Tibial nerve (tissue), 4 donors: ENCODE measurements at places on chromosomes 5 and 9. TPM values are rescaled to one million over a fixed set of nuclear protein-coding genes. Genes with fewer than 3 reads are reported as not detected.

DNA sequence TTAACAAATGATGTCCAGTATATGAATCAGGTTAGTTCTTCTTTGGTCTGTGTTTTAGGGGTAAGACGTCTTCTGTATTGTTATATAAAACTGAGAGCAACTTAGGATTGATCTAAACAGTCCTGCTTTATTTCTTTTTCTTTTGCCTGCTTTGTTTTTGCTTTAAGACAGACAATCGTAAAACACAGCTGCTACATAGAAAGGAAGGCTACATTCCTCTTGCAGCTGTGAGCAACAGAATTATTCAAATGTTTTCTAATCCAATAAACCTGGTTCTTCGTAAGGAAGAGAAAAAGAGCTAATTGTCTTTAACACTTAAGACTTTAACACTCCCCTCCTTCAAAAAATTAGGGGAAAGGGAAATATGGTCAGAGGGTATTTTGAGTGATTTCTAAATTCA lies 14.6 kb downstream of the FGF1 start:
- no peak for DNase-seq

DNA sequence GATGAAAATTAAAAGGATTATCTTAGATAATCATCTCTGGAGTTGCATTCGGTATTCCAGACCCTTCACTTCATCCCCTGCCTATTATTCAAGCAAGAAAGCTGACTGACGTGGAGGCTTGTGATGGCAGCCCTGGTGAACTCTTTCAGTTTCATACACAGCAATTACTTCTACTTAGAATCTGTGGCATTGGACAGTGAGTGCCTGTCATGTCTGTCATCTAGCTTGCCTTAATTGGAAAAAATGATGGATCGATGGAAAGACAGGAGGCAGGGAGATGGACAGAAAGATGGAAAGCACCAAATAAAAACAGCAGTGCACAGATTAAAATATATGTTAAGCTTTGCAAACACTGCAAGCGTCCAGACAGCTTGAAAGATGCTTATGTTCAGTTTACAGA lies 1371.0 kb upstream of the CDH6 start:
- no peak for DNase-seq

- no peak for DNase-seq
These were observed 1.1 kb upstream of the SV2C start for GRCh38 chr5:76081811-76082771.

GRCh38 chr5:163385271-163385670 lies 52.1 kb upstream of the CCNG1 start:
- DNase-seq, result no peak

GRCh38 chr9:12604164-12604821 lies 88.9 kb upstream of the TYRP1 start:
- no peak for DNase-seq

GRCh38 chr5:158769696-158770095 lies 330.0 kb downstream of the EBF1 start:
- no peak for DNase-seq

DNA sequence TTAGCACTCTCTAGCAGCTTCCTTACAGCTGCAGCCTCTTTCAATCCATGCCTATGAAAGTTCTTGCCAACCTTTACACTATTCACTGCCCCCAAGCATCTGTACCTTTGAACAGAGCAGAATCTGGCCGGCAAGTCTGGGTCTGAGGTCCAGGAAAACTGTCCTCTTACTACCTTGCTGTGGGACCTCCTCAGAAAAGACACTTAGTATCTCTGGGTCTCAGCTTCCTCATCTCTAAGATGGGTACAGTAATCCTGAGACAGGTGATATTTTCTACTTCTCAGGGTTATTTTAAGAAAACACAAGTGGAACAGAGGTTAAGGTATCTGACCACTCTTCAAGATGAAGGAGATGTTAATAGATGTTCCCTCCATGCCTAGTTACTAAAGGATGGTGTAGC lies 120.2 kb downstream of the EGFLAM start:
- no peak for DNase-seq

DNA sequence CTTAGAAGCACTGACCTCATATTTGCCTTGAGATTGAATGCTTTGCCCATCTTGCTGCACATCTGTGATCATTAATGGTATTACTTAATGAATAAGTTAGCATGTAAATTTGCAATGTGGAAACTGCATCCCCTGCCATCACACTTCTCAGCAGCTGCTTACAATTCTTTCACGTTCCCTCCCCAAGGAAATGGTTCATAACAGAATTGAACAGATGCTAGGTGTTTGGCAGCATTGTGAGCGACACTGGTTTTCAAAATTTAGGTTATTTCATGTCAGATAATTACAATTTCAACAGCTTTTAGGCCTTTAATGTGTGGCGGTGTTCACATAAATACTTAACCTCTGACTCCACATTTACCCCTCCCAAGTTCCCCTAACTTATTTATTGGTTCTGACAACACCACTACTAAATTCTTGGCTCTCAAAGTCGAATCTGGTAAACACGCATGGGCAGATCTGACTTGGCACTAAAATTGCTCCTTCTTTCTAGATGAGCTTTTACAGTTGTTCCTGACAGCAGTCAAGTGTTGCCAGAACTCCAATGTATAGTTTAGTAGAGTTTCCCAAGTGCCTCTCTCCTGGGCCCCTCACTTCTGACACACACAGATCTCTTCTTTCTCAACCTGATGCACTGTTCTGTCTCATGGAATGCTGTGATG lies 46.8 kb downstream of the SLC1A3 start:
- no peak for DNase-seq

DNA sequence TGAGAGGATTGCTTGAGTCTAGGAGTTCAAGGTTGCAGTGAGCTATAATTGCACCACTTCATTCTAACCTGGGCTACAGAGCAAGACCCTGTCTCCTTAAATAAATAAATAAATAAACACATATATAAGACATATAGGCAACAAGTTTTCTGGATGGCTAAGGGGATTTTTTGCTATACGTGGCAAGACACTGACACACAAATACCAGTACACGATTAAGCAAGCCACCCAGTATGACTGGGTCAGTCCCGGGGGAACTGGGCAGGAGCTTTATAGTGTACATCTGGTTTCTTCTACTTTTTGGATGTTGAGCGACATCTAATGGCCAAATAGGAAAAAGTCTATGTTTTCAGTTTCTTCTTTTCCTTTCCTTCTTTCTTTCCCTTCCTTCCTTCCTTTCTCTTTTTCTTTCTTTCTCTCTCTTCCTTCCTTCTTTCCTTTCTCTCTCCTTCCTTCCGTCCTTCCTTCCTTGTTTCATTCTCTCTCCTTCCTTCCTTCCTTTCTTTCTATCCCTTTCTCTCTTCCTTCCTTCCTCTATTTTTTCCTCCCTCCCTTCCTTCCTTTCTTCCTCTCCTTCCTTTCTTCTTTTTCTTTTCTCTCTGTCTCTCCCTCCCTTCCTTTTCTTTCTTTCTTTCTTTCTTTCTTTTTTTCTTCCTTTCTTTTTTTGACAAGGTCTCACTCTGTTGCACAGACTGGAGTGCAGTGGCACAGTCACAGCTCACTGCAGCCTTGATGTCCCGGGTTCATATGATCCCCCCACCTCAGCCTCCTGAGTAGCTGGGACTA lies 47.0 kb upstream of the PLIN2 start:
- peak; percentile 73 for DNase-seq

- peak; percentile 69 for DNase-seq
These were observed 1.8 kb downstream of the PDLIM4 start for GRCh38 chr5:132259069-132259851.

DNA sequence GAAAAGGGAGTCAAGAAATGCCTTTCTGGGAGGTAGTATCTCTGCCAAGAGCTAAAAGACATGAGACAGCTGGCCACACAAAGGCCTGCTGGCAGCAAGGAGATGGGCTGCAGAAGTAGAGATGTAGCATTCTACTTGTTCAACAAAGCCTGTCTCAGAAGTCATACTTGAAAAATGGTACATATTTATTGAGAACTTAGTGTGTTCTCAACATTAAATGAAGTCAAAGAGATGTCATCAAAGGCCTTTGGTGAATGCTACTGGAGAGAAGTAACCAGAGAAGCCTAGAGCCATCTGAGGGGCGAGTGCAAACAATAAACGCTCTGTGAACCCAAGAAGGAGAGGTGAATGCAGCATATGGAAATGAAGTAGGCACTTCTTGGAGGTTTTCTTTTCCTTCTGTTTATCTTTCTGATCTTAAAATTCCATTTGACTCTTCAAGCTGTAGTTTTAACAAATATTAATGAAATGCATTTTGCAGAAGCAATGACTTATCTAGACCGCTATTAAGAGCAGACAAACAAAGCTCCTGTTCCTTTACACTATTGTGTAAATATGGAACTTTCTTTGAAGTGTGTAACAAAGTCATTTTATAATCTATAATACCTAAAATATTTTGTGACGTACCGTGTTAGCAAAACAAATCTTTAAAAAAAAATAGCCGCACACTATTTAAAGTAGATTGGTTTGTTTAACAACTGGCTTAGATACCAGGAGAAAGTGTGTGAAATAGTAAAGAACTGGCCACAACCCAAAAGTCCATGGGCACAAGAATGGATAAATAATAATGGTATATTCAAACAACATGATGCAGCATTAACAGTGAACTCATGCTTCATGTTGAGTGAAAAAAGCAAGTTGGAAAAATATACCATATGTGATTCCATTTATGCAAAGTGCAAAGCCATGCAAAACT lies 70.2 kb downstream of the ZNF608 start:
- DNase-seq, result no peak

DNA sequence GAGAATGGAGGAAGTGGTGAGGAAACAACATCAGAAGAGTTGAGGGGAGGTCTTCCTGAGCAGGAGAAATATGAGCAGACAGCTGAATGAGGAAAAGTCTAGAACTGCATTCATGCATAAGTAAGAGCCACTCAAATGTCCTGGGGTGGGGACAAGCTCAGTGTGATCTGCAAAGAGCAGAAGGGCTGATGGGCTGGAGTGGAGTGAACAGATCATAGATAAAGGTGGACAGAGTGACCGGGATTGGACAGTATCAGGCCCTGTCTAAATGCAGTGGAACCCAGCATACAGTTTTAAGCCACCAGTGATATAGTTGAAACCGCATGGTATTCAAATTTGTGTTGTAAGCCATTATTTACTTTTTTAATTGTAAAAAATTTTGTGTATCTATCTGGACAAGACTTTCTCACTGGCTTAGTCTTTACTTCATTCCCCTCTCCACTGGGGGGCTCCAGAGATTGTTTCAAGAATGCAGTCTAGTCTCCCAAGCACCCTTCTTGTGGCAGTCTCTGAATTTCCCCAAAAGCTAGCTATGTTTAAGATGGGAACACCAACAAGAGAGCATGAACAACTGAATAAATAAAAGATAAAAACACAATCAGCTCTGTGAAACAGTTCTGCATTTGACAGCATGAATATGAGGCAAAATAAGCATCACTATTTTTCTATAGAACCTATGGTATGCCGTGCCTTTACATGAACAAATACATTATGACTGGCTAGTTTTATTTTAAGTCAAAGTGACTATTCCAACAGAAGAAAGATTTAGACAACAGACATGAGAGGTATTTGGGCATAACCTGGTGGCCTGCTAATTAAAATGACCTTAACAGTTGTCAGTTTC lies 10.7 kb upstream of the STK32A start:
- DNase-seq, result no peak

DNA sequence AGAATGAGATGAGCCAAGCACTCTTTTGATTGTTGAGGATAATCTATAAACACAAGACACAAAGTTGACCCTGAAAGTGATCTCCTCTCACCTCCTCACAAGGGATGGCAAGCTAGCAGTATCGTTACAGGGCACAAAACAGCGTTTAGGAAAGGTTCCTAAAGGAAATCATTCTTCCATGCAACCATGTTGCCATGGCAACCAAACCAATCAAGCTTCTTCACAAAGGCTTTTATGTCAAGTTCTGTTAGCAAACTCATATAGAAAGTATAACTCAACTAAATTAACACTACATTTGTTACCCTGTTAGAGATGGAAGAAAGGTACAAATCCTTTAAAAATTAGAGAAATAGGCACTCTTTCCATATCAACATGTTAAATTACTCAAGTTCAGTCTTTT lies 1016.8 kb upstream of the DMAC1 start:
- no peak for DNase-seq

DNA sequence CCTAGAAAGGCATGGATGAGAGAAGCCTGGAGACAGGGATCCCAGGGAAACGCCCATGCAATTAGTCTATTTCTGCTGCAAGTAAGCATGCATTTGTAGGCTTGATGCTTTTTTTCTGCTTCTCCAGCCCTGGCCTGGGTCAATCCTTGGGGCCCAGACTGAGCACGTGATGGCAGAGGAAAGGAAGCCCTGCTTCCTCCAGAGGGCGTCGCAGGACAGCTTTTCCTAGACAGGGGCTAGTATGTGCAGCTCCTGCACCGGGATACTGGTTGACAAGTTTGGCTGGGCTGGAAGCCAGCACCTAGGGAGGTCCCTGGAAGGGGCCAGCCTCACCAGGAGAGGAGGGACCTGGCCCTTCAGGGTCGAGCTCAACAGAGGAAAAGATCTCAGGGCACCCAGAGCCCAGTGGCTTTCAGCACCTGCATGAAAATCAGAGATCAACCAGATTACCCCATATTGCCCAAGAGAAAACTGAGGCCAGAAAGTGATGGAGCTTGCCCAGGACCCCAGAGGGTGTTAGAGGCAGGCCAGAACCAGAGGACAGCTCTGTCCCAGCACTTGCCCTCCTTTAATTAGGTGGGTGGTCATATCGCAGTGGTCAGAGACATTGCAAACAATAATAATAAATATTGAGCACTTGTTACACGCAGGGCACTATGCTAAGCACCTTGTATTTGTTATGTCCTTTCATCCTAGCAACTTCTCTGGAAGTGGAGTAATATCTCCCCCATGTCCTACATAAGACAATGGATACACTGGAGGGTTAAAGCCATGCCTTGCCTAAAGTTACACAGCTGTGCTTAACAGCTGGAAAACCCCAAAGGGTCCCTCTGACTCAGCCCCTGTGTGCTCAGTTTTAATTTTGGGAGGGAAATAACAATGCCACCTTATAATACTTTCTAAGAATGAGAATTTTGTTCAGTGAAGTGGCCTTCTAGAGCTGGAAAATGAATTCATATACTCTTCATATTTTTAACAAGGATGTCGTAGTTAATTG lies 67.1 kb downstream of the KLF4 start:
- DNase-seq, result peak; percentile 41

GRCh38 chr5:83475391-83475863 lies 3.9 kb downstream of the VCAN start:
- DNase-seq, result no peak

- no peak for DNase-seq
These were observed 44.1 kb downstream of the CCL28 start for GRCh38 chr5:43367909-43368669.

DNA sequence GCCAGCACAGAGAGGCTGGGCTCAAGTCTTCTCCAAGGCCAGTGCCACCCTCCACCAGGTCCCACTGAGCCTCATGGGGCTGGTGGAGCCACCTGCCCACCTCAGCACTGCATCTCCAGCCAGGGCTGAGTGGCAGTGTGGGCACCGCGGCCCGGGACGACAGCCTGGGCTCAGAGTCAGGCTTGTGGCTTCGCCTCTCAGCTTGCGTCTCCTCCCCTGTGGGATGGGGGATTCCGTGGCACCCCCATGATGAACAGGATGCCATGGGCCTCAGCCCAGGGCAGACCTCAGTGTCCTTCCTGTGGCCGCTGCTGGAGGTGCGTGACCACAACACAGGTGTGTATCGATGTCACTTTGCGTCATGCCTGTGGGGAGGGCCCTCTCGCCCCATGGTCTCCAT lies 136.4 kb upstream of the PPP1R26 start:
- DNase-seq, result no peak

The NR4A3 gene
- total RNA-seq, result 3.9 TPM

The SYK gene
- 13.1 TPM for total RNA-seq

The CORO2A gene
- total RNA-seq, result 3.1 TPM

The SPATA31C1 gene
- total RNA-seq, result not detected
